Osteocyte (in vitro differentiated cells): ENCODE measurements at places on chromosomes 11 and 22. TPM values are rescaled to one million over a fixed set of nuclear protein-coding genes. Genes with fewer than 3 reads are reported as not detected.

GRCh38 chr11:57343825-57344224 is 5.7 kb downstream of the P2RX3 start:
- DNase-seq: no peak

DNA sequence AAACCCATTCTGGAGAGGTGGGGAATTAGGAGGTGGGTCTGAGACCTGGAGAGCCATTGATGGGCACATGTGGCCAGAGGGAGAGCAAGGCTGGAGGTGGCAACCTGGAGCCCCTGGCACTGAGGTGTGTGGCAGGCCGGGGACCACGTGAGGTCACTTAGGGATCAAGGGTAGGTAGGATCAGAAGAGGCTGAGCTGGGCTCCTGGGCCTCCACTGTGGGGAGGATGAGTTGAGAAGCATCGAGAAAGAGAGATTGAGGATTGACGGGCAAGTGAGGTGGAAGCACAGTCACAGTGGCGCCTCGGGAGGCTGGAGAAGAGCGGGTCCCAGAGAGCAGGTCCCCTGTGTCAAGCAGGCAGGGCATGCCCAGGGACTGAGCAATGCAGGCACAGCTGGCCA is 4.1 kb downstream of the GNAZ start:
- DNase-seq: no peak

HEPHL1 gene
- total RNA-seq: not detected in 2 replicates

GRCh38 chr11:102302241-102302640 is 15.0 kb upstream of the BIRC3 start:
- no peak for DNase-seq

DNA sequence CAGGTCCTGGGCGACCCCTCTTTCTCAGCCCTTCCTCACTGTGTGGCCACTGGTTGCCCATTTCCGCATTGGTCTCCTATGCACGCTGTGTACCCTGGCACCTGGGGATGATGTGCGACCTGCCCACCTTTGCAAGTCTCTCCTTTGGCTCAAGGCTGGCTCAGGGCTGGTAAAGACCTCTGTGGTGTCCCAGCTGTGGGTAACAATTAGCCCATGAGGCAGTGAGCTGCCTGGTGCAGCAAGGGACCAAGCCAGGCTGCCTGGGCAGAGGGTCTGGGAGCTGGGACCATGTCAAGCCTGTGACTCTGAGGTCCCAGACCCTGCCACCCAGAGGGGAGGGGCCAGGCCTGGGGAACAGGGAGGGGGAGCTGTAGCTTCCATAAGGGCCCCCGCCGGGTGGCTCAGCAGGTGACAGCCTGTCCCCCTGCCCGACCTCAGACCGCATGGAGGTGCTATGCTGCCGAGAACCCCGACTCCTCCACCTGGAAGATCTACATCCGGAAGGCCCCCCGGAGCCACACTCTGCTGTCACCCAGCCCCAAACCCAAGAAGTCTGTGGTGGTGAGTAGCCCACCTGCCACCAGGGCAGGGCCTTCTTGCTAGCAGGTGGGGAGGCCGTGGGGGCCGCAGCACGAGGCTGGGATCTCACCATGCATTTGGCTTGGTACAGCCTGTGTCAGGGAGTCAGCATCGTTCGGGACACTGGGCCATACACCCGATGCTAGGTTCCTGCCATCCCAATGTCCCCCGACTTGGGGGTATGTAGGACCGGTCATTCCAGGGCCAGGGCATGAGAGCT is 112.5 kb downstream of the KCNQ1OT1 start:
- peak; percentile 79 for DNase-seq

GRCh38 chr11:117931331-117931950 is 2.2 kb upstream of the TMPRSS13 start:
- no peak for DNase-seq

APLNR gene
- not detected in 2 replicates for total RNA-seq

DNA sequence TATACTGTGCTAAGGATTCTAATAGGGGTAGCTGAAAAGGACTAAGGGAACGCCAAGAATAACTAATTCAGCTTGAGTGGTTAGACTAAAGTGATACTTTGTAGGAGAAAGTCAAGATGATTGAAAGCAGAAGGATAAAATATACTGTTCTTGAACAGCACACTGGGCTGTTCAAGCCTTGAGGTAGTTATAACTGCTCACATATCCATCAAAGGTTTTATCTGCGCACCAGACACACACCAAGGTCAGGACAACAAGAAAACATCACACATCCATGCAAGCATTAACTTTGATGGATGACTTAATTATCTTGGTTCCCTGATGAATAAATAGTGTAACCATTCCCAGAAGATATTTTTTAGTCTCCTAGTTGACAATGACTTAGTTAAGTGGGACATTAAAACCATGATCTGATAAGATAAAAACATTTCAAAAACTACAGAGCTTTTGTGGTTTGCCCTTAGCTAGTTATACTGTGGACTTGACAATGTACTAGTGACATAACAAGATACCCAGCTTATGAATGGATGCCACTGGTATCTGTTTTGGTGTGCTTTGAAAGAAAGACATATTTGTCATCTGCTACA is 728.9 kb downstream of the JRKL start:
- no peak for DNase-seq

DNA sequence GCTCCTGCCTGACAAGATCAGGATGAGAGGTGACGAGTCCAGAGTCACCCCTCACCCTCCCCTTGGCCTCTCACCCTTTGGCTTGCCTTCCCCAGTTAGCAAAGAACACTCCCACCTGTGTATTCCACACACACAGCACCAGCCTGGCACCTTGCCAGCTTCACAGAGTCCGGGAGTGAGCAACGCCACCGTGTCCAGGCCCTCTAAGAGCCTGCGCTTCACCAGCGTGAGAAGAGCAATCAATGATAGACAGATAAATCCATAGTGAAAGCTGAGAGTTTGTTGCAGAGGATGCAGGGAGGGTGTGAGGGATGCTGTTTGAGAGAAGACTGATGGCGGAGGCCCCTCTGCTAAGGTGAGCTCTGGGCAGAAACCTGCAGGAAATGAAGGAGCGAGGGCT is 404.5 kb downstream of the LARGE1 start:
- DNase-seq: no peak

DNA sequence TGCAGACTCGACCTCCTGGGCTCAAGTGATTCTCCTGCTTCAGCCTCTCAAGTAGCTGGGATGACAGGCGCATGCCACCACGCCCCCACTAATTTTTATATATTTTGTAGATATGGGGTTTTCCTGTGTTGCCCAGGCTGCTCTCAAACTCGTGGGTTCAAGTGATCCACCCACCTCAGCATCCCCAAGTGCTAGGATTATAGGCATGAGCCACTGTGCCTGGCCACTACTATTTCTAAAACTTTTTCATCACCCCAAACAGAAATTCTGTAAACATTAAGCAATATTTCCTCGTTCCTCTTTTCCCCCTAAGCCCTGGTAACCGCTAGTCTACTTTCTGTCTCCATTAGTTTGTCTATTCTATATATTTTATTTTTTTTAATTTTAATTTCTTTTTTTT is 9.0 kb upstream of the ATG16L2 start:
- DNase-seq: no peak

- DNase-seq: no peak
These were observed 1.1 kb upstream of the PDGFD start for GRCh38 chr11:104165014-104165413.

NLRP10 gene
- 0.38 and 0.63 TPM in 2 replicates for total RNA-seq

GRCh38 chr22:47474464-47474863 is 712.0 kb downstream of the TBC1D22A start:
- DNase-seq: no peak

DNA sequence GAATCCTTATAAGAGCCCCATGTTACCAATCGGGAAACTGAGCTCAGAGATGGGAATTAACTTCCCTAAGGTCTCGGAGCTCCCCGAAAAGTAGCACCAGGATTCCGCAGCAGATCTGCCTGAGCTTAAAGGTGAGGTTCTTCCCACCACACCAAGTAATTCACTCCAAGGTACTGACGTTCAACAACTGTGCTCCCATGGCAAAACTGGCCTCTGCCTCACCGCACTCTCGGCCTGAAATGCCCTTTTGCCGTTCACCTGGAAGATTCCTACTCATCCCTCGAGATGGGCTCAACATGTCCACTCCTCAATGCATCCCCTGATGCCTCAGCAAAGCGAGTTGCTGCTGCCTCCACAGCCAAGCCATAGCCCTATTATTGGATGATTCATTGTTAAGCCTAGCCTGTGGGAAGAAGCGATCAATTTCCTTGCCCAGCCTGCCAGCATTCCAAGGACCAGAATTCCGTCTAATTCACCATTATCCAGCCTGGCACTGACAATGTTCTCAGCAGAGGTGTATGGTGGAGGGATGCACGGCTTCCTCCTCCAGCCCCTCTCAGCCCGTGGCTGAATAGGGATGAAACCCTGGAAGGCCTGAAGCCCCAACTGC is 4.2 kb downstream of the PLAAT3 start:
- DNase-seq: no peak
